Stomach (tissue), 19 donors: ENCODE measurements at places on chromosomes 7 and 10.

DNA sequence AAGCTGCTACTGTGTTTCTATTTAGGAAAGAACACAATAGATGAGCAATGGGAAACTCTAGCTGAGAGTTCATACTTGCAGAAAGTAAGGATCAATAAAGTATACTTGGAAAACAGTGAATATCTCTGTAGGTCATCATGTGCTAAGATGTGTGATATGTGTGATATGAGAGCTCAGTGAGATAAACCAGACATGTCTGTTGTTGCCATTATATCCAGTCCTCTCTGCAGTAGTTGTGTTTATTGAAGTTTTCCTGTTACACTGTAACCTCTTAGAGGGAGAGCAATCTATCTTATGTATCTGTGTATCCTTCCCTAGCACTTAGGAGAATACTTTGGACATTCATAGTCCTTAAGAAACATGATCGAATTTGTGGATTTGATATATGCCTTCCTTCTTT is 19.1 kb downstream of the TRUB1 start:
- no peak for DNase-seq

- DNase-seq, result no peak
These were observed 4.7 kb upstream of the ABLIM1 start for GRCh38 chr10:114662646-114663217.

GRCh38 chr7:92631850-92632487 is 41.8 kb upstream of the FAM133B start:
- no peak for DNase-seq

GRCh38 chr10:102198027-102198426 is 28.1 kb upstream of the ELOVL3 start:
- no peak for DNase-seq

DNA sequence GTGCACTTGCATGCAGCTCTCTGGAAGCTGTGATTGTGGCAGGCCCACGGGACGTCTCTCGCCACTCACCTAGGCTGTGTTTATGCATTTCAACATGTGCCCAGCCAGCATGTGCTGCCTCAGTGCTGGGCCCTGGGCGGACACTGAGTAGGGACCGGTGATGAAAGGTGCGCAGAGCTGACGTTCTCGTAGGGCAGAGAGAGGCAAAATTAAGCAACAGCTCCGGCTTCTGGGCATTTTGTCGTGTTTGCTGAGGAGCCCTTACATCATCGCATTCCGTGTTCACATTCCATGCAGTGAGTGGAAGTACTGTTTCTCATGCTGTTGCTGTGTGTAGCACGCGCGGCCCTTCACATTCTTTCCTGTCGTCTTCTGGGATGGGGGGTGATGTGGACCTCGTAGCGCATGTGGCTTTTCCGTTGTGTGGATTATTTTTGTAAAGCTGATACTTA is 50.5 kb downstream of the PRF1 start:
- DNase-seq, result no peak

DNA sequence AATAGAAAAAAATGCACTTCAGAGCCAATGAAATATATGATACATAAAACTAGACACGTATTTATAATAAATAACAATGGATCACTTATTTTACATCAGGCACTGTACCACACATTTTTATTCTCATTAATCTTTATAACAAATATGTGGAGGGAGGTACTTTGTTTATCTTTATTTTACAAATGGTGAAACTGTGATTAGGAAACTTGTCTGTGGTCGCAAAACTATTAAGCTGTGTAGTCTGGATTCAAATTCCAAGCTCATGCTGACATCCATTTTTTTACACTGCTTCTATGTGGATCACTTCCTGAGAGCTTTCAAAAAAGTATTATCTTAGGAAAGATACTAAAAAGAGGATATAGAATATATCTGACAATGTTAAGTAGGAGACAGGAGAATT is 978.6 kb downstream of the SORCS1 start:
- DNase-seq, result no peak
